H9 (cell line): ENCODE measurements at places on chromosomes 12 and 14.

DNA sequence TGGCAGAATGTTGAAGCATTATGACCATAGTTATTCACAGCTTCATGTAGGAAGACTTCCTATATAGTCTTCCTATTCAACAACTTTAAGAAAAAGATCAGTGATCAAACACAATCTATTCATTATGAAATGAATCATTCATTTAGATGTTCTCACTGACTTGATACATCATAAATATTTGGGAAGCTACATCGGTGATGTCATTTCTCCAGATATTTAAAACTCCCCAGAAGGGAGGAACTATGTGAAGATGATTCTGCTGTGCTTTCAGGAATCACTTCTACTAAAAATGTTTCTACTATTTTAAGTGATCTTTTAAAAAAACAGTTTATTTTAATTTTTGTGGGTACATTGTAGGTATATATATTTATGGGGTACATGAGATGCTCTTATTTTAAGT is 316.4 kb downstream of the BCAT1 start:
- no peak overlapping the region for H3K27ac ChIP-seq
- no peaks in the 10 kb centered on the region for H3K27me3 ChIP-seq
- no peak for DNase-seq
- H3K4me1 ChIP-seq = no peaks in the 10 kb centered on the region
- no peaks in the 10 kb centered on the region for H3K36me3 ChIP-seq

DNA sequence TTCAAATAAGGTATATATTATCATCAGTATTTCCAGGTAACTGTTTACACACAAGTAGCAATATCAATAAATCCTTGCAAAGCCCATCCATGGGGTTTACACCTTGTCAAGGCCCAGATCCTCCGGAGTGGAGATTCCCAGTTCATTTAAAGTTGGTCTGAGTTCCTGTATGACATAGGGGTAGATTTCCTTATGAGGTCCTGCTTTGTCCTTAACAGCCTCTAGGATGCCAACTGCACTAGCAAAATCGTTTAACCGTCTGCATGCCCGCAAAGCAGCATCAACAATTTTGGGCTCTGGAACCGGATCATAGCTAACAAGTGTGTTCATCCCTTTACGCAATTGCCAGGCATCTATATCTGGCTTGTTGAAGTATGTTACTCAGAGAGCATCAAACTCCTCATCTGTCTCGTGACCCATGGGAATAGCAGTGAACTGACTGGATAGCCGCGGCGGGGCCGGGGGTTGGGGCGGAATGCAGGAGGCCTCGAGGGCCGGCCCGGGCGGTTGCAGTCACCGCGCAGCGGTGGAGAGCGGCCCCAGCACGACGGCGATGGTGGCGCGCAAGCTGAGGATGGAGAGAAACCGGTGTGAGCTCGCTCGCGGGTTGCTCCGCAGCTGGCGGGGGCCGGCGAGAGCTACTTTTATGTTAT is 30.6 kb upstream of the FBXO34 start:
- no peaks in the 10 kb centered on the region for H3K27me3 ChIP-seq
- no peaks in the 10 kb centered on the region; the same call in 2 of the 3 replicates for H3K36me3 ChIP-seq
- H3K4me3 ChIP-seq = no peak overlapping the region
- no peaks in the 10 kb centered on the region; the same call in 1 of the 2 replicates for H3K4me1 ChIP-seq
- H3K27ac ChIP-seq = no peak overlapping the region

- no peak overlapping the region for H3K4me3 ChIP-seq
- no peaks in the 10 kb centered on the region for H3K4me1 ChIP-seq
- no peak overlapping the region for H3K27ac ChIP-seq
- peaks cover 32% of the 10 kb centered on the region for H3K36me3 ChIP-seq
- H3K27me3 ChIP-seq = no peaks in the 10 kb centered on the region
Observed at GRCh38 chr14:24289649-24290280, 9.8 kb downstream of the DHRS1 start.

DNA sequence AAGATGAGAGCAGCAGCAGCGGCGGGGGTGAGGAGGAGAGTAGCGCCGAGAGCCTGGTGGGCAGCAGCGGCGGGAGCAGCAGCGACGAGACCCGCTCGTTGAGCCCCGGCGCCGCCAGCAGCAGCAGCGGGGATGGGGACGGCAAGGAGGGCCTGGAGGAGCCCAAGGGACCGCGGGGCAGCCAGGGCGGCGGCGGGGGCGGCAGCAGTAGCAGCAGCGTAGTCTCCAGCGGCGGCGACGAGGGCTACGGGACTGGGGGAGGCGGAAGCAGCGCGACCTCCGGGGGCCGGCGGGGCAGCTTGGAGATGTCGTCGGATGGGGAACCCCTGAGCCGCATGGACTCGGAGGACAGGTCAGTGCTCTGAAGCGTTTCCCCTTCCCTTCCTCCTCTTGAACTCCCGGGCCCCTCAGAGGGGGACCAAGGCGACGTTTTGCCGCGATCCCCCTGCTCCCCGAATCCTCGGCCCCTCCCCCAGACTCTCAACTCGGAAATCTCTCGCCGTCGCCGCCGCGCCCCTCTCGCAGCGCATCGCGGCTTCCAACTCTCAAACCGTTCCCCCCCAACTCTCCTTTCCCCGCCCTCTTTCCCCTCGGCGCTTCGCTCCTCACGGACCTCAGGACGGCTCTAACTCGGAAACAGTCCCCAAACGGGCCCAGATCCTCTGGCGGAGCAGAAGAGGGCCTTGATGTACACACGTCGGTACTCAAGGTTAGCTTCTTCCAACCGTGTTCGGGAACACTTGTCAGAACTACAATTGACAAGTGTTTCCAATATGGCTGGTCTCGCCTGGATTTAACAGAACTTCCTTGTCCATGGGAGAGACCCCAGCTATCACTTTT is 947 bp downstream of the AEBP2 start:
- peak overlapping the region; percentile 100 for H3K4me3 ChIP-seq
- peak overlapping the region; percentile 7 for H3K27ac ChIP-seq
- H3K4me1 ChIP-seq = peaks cover 4% of the 10 kb centered on the region; the same call in 1 of the 2 replicates
- peak; percentile 61 for DNase-seq

GRCh38 chr14:76112889-76113624 is 38.7 kb upstream of the GPATCH2L start:
- no peaks in the 10 kb centered on the region; the same call in 1 of the 3 replicates for H3K36me3 ChIP-seq
- DNase-seq = peak; percentile 75
- peak overlapping the region; percentile 36; the same call in 2 of the 3 replicates for H3K4me3 ChIP-seq
- peaks cover 23% of the 10 kb centered on the region; the same call in 1 of the 2 replicates for H3K4me1 ChIP-seq
- no peaks in the 10 kb centered on the region for H3K27me3 ChIP-seq

GRCh38 chr12:109720857-109721189 is 7.2 kb downstream of the FAM222A start:
- no peaks in the 10 kb centered on the region for H3K36me3 ChIP-seq
- H3K27me3 ChIP-seq = no peaks in the 10 kb centered on the region; the same call in 1 of the 2 replicates
- H3K4me3 ChIP-seq = no peak overlapping the region
- DNase-seq = no peak
- no peaks in the 10 kb centered on the region for H3K4me1 ChIP-seq

GRCh38 chr14:46381674-46382073 is 269.9 kb downstream of the RPL10L start:
- H3K27ac ChIP-seq = no peak overlapping the region
- no peaks in the 10 kb centered on the region; the same call in 1 of the 2 replicates for H3K4me1 ChIP-seq
- no peaks in the 10 kb centered on the region for H3K36me3 ChIP-seq
- no peaks in the 10 kb centered on the region for H3K27me3 ChIP-seq

- no peaks in the 10 kb centered on the region for H3K36me3 ChIP-seq
- H3K4me1 ChIP-seq = no peaks in the 10 kb centered on the region; the same call in 1 of the 2 replicates
- H3K27me3 ChIP-seq = no peaks in the 10 kb centered on the region; the same call in 1 of the 2 replicates
- DNase-seq = no peak
- H3K4me3 ChIP-seq = no peak overlapping the region; the same call in 2 of the 3 replicates
Observed at GRCh38 chr14:95463171-95463901, 53.1 kb downstream of the SYNE3 start.

GRCh38 chr12:32033406-32033805 is 73.2 kb upstream of the BICD1 start:
- H3K27ac ChIP-seq = no peak overlapping the region
- H3K27me3 ChIP-seq = no peaks in the 10 kb centered on the region
- H3K36me3 ChIP-seq = no peaks in the 10 kb centered on the region
- no peak overlapping the region for H3K4me3 ChIP-seq

- no peak overlapping the region for H3K4me3 ChIP-seq
- no peaks in the 10 kb centered on the region for H3K36me3 ChIP-seq
- no peaks in the 10 kb centered on the region for H3K27me3 ChIP-seq
- no peaks in the 10 kb centered on the region for H3K4me1 ChIP-seq
Observed at GRCh38 chr14:71240866-71241520, 333.7 kb downstream of the PCNX1 start.

DNA sequence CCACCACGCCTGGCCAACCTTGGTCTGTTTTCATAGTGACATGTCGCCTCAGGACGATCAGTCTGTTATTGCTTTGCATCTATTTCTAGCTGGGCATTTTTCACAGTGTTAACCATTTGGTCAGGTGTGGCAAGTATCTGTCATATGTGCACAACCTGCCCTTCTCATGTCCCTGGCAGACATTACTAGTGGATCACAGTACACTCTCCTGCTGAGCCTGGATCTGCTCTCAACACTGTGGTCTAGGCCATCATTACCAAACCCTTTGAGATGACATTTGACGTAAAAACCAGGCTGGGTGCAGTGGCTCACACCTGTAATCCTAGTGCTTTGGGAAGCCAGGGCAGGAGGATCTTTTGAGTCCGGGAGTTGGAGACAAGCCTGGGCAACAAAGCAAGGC is 29.4 kb upstream of the NOS1 start:
- H3K4me1 ChIP-seq = no peaks in the 10 kb centered on the region
- H3K27me3 ChIP-seq = no peaks in the 10 kb centered on the region
- no peaks in the 10 kb centered on the region for H3K36me3 ChIP-seq
- H3K4me3 ChIP-seq = no peak overlapping the region
- no peak for DNase-seq

DNA sequence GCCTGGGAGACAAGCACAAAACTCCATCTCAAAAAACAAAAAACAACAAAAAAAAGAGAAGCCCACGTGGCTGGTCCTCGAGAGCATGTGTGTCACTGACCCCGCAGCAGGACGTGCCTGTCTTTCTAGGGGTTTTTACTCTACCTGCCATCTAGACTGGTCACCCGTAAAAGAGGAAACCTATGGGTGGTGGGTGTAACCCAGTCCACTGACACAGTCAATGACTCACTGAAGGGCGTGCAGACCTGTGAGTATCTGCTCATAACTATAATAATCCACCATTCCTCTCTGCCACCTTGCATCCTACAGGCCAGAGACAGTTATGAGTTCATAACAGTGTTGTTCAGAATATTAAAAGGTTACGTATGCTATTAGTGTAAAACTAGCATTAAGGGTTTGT is 4.6 kb downstream of the GOLGA3 start:
- no peak overlapping the region for H3K27ac ChIP-seq
- H3K4me1 ChIP-seq = no peaks in the 10 kb centered on the region
- H3K4me3 ChIP-seq = no peak overlapping the region
- peaks cover 62% of the 10 kb centered on the region for H3K36me3 ChIP-seq
- no peaks in the 10 kb centered on the region for H3K27me3 ChIP-seq

DNA sequence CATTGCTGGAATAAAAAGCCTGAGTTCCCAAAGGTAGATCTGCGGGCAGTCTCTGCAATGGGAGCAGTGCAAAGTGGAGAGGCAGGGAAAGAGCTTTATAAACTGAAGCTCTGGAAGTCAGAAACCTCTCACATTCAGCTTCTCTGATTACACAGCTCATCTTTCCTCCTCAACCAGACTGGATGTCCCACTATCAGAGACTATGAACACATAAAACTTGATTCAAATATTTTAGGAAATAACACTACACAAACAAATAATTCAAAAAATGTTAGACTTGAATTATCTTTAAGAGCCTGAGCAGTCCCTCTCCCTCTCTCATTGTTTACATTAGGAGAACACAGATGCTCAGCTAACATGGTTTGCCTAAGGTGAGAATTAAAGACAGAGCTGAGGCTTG is 72.9 kb downstream of the DENND5B start:
- H3K27ac ChIP-seq = peak overlapping the region; percentile 2
- H3K27me3 ChIP-seq = no peaks in the 10 kb centered on the region
- H3K4me3 ChIP-seq = no peak overlapping the region
- DNase-seq = no peak

GRCh38 chr14:36339816-36340215 is 19.4 kb upstream of the MBIP start:
- H3K27me3 ChIP-seq = no peaks in the 10 kb centered on the region
- H3K27ac ChIP-seq = no peak overlapping the region
- no peaks in the 10 kb centered on the region for H3K4me1 ChIP-seq
- H3K36me3 ChIP-seq = no peaks in the 10 kb centered on the region

- no peaks in the 10 kb centered on the region for H3K36me3 ChIP-seq
- no peaks in the 10 kb centered on the region for H3K27me3 ChIP-seq
- H3K27ac ChIP-seq = no peak overlapping the region
- no peak overlapping the region for H3K4me3 ChIP-seq
- H3K4me1 ChIP-seq = no peaks in the 10 kb centered on the region
Observed at GRCh38 chr12:7114008-7114407, 5.0 kb upstream of the C1RL start.

DNA sequence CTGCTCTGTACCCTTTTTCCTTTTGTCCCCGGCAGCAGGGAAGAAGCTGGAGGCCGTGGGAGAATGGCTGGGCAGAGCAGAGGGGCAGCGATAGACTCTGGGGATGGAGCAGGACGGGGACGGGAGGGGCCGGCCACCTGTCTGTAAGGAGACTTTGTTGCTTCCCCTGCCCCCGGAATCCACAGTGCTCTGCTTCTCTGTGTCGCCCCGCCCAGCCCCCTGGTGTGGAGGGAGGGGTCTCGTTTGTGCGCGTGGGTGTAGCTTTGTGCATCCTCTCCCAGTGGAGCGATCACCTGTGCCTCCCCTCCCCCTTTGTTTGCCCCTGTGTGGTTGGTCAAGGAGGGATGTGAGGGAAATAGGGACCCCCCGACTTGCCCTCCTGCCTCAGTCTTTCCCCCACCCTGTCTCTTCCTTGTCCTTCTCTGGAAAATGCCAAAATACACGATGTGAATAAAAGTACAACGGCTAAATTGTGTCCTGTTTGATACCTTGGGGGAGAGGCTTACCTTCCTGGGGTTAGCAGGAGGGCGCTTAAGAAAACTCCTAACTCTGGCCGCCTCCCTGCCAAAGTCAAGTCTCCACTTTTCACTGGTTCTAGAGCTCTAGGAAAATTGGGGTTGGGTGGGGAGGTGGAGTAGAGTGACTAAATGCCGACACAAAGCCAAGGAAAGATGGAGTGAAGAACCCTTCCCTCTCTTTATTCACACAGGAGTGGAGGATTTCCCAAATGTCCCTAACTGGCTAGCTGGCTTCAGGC is 990 bp upstream of the TPI1 start:
- H3K27ac ChIP-seq = no peak overlapping the region
- peak overlapping the region; percentile 95 for H3K4me3 ChIP-seq
- no peaks in the 10 kb centered on the region for H3K27me3 ChIP-seq
- H3K4me1 ChIP-seq = no peaks in the 10 kb centered on the region; the same call in 1 of the 2 replicates
- peak; percentile 72 for DNase-seq
- peaks cover 73% of the 10 kb centered on the region for H3K36me3 ChIP-seq

DNA sequence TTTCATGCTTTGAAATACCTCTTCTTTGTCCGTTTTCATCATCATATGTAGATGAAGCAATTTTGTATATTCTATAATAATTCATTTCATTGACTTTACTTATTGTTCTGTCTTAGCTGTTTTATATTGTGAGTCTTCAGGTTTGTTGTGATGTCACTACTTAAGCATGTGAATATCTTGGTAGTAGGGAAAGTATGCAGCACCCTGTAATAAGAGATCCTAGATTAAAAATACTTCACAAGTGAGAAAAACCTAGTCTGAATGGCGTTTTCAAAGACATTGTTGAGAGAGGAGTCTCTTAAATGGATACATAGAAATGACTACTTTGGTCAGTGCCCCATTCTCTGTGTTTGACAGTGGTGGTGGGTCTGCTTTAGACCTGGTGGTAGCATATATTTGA is 61.4 kb downstream of the SLC16A7 start:
- DNase-seq = no peak
- no peaks in the 10 kb centered on the region for H3K27me3 ChIP-seq
- no peak overlapping the region for H3K4me3 ChIP-seq
- H3K27ac ChIP-seq = no peak overlapping the region
- H3K4me1 ChIP-seq = no peaks in the 10 kb centered on the region; the same call in 1 of the 2 replicates

- H3K27me3 ChIP-seq = no peaks in the 10 kb centered on the region
- no peak overlapping the region for H3K27ac ChIP-seq
- DNase-seq = no peak
- H3K4me1 ChIP-seq = no peaks in the 10 kb centered on the region
Observed at GRCh38 chr12:63400718-63401117, 249.7 kb upstream of the AVPR1A start.
